ENCODE measurements at places on chromosomes 1 and 21. TPM values are rescaled to one million over a fixed set of nuclear protein-coding genes. Genes with fewer than 3 reads are reported as not detected.

Gene OR2L2
- 0.08 TPM for total RNA-seq

Gene GJA4
- total RNA-seq = not detected

Gene OR2M2
- not detected for total RNA-seq

Gene LRRC71
- total RNA-seq = 0.35 TPM

GRCh38 chr1:155078469-155079209, at the start of gene EFNA3:
EFNA3 (plus strand) TSS chr1:155078837; CDS start chr1:155078942, 105 bp downstream.
- H3K4me3 ChIP-seq = peak within 1 kb of the TSS; percentile 58
- no peak for DNase-seq
- peaks cover 28% of the 10 kb centered on the region for H3K27me3 ChIP-seq
- H3K36me3 ChIP-seq = peaks cover 2% of the 10 kb centered on the region
- H3K27ac ChIP-seq = no peak within 1 kb of the TSS

DNA sequence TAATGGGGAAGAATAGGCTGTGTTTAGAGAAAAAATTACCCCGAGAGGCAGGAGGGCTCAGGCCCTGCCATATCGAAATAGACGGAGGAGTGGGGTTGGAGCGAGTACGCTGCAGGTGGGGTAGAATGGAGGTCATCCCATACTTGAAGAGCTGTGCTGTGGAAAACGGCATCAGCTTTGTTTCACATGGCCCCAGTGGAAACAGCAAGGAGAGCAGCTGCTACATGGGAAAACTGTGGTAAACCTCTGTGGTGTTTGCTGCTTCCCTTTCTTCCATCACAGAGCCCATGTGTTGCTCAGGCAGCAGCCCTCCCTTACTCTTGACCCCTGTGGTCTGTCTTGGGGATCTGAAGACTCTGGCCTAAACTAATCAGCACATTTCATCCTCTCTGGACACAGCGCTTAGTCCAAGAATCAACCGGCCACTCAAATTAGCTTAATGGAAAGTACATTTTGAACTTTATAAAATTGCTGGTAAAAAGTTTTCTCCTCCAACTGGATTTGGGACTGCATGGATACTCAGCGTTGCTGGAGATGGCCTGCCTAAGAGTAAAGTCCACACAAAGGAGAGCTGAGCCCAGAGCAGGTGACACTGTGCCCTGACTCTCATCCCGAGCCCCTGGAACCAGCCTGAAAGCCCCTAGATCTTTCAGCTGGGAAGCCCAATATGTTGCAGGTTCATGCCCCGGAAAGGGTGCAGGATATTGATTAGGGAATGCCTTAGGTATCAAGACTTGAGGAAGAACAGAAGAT, 127.1 kb upstream of the GADD45A start:
- no peak overlapping the region for H3K4me3 ChIP-seq
- no peaks in the 10 kb centered on the region for H3K27me3 ChIP-seq
- no peak overlapping the region for H3K27ac ChIP-seq
- H3K36me3 ChIP-seq = no peaks in the 10 kb centered on the region
- DNase-seq = no peak
- H3K4me1 ChIP-seq = peaks cover 11% of the 10 kb centered on the region

- H3K4me1 ChIP-seq = peaks cover 41% of the 10 kb centered on the region
- no peaks in the 10 kb centered on the region for H3K27me3 ChIP-seq
- no peak overlapping the region for H3K27ac ChIP-seq
- no peak for DNase-seq
- peaks cover 2% of the 10 kb centered on the region for H3K36me3 ChIP-seq
Observed at GRCh38 chr1:2288311-2288710, 60.2 kb downstream of the SKI start.

- H3K27me3 ChIP-seq = no peaks in the 10 kb centered on the region
- no peak for DNase-seq
- H3K36me3 ChIP-seq = no peaks in the 10 kb centered on the region
- no peak overlapping the region for H3K4me3 ChIP-seq
- no peak overlapping the region for H3K27ac ChIP-seq
Observed at GRCh38 chr1:225934711-225935110, 6.3 kb downstream of the LEFTY2 start.

DNA sequence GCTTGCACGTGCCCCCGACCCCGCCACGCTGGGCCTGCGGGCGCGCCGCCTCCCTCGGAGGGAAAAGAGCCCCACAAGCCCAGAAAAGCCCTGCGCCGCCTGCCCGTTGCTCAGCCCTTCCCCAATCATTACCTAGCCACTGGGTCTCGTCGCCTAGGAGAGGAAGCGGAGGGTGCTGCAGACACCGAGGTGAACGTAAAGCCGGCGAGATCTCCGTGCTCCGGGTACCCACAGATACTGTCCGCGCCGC, at the start of gene ENO1:
ENO1 (minus strand) TSS at position 239 of the 250 bp plus-strand sequence. CDS start 3,778 bp downstream, outside the sequence.
- peaks cover 8% of the 10 kb centered on the region for H3K36me3 ChIP-seq
- H3K4me3 ChIP-seq = peak within 1 kb of the TSS; percentile 93
- H3K27me3 ChIP-seq = no peaks in the 10 kb centered on the region
- H3K4me1 ChIP-seq = peaks cover 53% of the 10 kb centered on the region
- no peak for DNase-seq
- H3K27ac ChIP-seq = peak within 1 kb of the TSS; percentile 97

DNA sequence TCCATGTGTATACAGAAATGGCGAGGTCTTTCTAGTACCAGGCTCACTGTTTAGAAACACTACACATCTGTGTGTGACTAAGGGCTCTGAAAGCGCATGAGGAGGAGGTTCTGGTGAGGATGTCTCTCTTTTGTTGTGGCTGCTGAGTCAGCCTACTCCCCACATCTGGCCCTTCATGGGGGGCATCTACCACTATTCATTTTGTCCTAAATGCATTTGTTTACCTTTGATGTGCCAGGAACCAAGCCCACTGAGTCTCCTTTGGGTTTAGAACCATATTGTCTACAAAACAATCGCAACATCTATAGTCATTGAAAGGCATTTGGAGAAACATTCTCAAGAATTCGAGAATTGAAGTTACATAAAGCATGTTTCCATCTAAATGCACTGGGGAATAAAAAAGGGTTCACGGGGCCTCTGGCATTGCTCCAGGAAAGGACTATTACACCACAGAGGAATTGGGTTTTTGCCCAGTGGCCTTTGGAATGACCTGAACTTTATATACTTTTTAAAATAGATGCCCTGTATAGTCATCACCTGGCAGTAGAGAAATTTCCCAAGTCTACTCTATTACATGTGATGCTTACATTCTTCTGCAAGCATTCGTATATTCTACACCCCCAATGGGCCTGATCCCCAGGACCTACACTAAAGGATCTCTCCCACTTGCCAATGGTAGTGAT, 35.1 kb upstream of the ADORA3 start:
- H3K27me3 ChIP-seq = peaks cover 16% of the 10 kb centered on the region
- H3K27ac ChIP-seq = no peak overlapping the region
- H3K36me3 ChIP-seq = no peaks in the 10 kb centered on the region

- no peak overlapping the region for H3K4me3 ChIP-seq
- H3K27ac ChIP-seq = no peak overlapping the region
- DNase-seq = peak; percentile 51
- H3K27me3 ChIP-seq = peaks cover 44% of the 10 kb centered on the region
Observed at GRCh38 chr1:157504646-157505045, 47.7 kb downstream of the FCRL5 start.

DNA sequence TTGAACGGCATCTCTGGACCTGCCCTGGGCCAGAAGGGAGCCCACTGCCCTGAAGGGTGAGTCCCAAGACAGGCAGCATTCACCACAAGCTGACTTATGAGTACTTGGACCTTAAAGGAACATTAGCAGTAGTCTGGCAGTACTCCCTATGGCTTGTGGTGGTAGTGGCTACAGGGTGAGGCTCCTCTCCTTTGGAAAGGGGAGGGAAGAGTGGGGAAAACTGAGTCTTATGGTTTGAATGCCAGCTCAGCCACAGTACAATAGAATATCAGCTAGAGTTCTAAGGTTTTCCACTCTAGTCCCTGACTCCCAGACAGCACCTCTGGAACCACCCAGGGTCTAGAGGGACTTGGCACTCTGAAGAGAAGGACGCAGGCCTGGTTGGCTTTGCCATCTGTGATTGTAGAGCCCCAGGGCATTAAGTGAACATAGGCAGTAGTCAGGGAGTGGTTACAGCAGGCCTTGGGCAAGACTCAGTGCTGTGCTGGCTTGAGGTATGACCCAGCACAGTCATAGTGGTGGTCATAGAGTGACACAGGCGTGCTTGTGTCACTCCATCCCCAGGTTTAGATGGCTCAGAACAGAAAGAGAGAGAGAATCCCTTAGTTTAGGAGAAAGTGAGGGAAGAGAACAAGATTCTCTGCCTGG, 31.0 kb downstream of the CD53 start:
- H3K4me3 ChIP-seq = no peak overlapping the region
- no peaks in the 10 kb centered on the region for H3K27me3 ChIP-seq
- no peak for DNase-seq
- no peaks in the 10 kb centered on the region for H3K4me1 ChIP-seq
- H3K36me3 ChIP-seq = no peaks in the 10 kb centered on the region

GRCh38 chr1:176994931-176995596, 169.4 kb downstream of the ASTN1 start:
- no peaks in the 10 kb centered on the region for H3K27me3 ChIP-seq
- H3K27ac ChIP-seq = no peak overlapping the region
- no peak overlapping the region for H3K4me3 ChIP-seq
- DNase-seq = no peak

GRCh38 chr1:15299179-15299578, 52.2 kb downstream of the FHAD1 start:
- no peak overlapping the region for H3K27ac ChIP-seq
- H3K27me3 ChIP-seq = peaks cover 2% of the 10 kb centered on the region
- H3K36me3 ChIP-seq = no peaks in the 10 kb centered on the region
- no peak for DNase-seq

DNA sequence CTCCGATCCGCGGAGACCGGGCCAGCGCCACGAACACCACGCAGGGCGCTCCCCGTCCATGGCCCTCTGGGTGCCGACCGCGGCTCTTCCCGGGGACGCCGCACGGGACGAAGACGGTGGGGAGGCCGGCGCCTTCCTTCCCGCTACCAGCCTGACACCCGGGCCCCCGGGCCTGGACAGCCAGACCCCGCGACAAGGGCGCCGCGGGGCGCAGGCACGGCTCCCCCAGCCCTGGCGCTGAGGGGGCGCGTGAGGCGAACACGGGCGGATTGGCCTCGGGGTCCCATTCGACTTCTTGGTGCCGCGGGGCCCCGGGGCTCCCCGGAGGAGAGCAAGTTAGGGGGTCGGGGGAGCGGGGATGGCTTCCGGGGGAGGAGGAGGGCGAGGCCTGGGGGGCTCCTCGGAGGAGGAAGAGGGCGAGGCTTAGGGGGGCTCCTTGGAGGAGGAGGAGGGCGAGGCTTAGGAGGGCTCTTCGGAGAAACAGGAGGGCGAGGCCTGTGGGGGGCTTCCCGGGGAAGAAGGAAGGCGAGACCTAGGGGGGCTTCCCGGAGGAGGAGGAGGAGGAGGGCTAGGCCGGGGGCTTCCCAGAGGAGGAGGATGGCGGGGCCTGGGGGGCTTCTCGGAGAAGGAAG, 537 bp upstream of the KLHL17 start:
- H3K4me1 ChIP-seq = peaks cover 13% of the 10 kb centered on the region
- no peak for DNase-seq
- H3K27me3 ChIP-seq = no peaks in the 10 kb centered on the region

DNA sequence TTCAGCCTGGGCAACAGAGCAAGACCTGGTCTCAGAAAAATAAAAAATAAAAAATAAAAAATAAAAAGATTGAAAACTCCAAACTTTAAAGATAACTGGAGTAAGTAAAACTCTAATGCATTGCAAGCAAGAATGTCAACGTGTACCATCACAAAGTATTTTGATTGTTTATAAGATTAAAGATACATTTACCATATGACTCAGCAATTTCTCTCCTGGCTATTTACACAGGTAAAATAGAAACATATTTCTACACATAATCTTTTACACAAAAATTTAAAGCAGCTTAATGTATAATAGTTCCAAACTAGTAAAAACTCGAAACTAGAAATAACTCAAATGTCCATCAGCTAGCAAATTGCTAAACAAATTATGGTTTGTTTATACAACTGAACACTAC, 456.1 kb upstream of the RGS18 start:
- peaks cover 2% of the 10 kb centered on the region for H3K4me1 ChIP-seq
- DNase-seq = no peak
- no peaks in the 10 kb centered on the region for H3K27me3 ChIP-seq
- no peak overlapping the region for H3K27ac ChIP-seq
- no peak overlapping the region for H3K4me3 ChIP-seq

DNA sequence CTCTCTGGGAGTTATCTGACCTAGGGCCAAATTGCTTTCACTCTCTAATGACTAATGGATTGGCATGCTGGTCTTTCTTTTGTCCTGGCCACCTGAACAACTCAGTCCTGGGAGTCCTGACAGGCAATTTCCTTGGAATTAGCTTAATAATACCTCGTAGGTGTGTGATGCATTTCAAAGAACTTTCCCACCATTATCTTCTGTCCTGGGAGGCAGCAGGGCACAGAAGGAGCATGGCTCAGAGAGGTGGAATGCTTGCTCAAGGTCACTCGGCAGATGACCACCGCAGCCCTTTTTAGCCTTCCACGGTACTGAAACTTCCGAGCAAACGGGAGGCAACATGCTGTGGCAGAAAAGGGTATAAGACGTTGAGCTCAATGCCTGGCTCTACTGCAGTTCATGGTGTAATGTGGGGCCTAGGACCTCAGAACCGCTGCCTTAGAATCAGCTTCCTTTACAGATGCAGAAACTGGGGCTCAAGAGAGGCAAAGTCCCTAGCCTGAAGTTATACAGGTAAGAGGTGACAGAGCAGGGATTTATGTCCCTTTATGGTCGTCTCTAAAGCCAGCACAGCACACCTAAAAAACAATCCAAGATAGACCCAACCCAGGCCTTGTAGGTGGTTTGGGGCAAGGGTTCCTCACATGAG, 3.2 kb downstream of the ID3 start:
- peaks cover 4% of the 10 kb centered on the region for H3K36me3 ChIP-seq
- no peaks in the 10 kb centered on the region for H3K27me3 ChIP-seq
- H3K27ac ChIP-seq = peak overlapping the region; percentile 97
- peaks cover 65% of the 10 kb centered on the region for H3K4me1 ChIP-seq

DNA sequence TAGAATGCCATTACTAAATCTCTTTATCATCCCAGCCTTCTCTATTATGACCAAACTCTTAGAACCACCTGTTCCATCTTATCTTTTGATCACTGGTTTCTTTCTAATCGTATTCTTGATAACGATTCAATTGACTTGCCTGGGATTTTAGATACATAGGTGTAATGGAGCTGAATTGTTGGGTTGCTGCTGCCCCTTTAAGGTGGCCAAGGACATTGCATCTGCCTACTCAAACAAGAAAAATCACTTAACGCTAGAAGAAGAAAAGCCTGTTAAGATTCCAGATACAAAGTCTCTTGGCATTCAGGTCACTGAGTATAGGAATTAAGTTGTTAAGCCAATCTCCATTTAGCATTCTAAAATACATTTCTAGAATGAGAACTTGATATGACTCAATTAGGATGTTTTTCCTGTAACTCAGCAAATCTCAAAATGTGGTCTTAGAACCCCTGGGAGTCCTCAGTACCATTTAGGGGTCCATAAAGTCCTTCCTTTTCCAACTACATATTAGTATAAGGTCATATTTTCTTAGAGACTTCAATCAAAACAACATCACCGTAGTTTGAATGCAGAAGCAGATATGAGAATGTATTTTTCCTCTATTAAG, 12.4 kb downstream of the NEXN start:
- H3K27me3 ChIP-seq = no peaks in the 10 kb centered on the region
- peaks cover 10% of the 10 kb centered on the region for H3K36me3 ChIP-seq
- H3K4me3 ChIP-seq = no peak overlapping the region
- no peak overlapping the region for H3K27ac ChIP-seq
- peaks cover 18% of the 10 kb centered on the region for H3K4me1 ChIP-seq
- no peak for DNase-seq
